ENCODE measurements at places on chromosomes 4 and X. TPM values are rescaled to one million over a fixed set of nuclear protein-coding genes. Genes with fewer than 3 reads are reported as not detected.

SLIT2 gene
- total RNA-seq = 1.7 TPM

GRCh38 chrX:137569470-137569891, 3.6 kb downstream of the ZIC3 start:
- DNase-seq = no peak

GRCh38 chrX:133938530-133938929, 46.9 kb downstream of the GPC3 start:
- no peak for DNase-seq

- no peak for DNase-seq
Measured at GRCh38 chr4:164997941-164998340, 20.5 kb upstream of the TRIM61 start.

GRCh38 chr4:89305712-89306437, 1.7 kb downstream of the GPRIN3 start:
- no peak for DNase-seq

DNA sequence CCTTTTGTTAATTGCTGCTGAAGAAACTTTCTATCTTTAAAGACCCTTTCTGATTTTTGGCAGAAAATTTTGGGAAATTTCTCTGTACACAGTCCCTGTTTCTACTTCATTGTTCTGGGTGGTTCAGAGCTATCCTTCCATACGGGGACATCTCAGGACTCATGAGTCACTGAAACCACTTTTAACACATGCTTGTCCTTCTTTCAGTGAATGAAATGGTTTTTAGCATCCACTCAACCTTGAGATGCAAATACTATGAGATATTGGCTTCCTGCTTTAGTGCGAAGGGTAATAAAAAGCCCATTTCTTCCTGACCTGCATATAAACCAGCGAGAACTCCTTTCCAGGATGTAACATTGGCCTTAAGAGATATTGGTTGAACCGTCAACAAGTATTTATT, 158.0 kb downstream of the REPS2 start:
- DNase-seq = no peak

Data from H7 (cell line).